ENCODE measurements at places on chromosomes 4 and X.

- no peak for DNase-seq
These were observed 25.5 kb downstream of the BCOR start for GRCh38 chrX:40072246-40072645.

DNA sequence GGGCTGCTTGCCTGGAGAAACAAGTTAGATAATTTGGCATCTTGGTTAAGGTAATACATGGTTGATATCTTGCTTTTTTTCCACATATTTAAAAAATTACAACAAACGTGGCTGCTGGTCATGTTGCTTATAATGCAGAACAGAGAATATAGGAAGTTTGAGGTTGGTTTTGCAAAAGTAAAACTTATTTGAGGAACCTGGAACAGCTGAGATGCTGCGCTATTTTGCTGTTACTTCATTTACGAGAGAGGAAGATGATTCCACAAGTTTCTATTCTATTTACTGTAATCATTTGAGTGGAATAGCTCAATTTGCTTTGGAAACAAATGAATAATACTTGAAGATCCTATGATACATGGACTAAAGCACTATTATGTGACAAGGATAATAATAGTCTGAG lies 118.9 kb downstream of the TMA16 start:
- no peak for DNase-seq

GRCh38 chr4:74197080-74197479 lies 39.2 kb downstream of the MTHFD2L start:
- no peak for DNase-seq

- DNase-seq, result no peak
These were observed 65.7 kb downstream of the GATB start for GRCh38 chr4:151694961-151695720.

DNA sequence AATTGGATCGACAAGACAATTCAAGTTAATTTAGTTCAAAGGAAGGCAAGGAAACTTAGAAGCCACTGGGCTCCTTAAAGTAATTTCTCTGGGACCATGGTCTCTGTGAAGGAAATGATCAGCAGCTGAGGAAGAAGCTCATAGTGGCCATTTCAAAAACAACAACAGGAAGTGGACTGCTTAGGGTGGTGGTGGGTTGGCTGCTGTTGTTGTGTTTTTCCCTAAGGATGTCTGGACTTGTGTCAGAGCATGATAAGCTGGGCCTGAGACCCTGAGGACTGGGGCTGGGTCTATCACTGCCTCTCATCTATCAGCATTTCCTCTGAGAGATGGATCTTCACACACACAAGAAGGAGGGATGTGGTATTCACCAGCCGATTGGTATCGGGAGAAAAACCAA lies 18.3 kb downstream of the KDR start:
- no peak for DNase-seq

GRCh38 chrX:147693511-147693910 lies 218.2 kb upstream of the FMR1 start:
- DNase-seq, result no peak

- DNase-seq, result no peak
These were observed 30.2 kb downstream of the OFD1 start for GRCh38 chrX:13764765-13765164.

DNA sequence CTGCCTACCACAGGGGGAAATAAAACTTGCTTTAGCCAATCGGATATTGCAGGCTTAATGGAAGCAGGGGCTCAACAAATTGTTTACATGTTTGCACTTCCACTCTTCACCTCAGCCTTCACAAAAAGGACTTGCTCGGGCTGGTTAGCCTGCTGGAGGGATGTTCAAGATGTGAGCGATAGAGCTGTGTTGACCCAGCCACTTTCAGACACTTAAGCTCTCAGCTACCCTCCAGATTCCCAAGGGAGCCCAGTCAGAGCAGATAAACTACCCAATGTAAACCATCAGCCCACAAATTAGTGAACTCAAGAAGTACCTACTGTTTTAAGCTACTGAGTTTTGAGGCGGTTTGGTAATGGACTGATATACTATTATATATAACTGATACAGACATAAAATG lies 508.4 kb upstream of the FTHL17 start:
- no peak for DNase-seq

- DNase-seq, result no peak
These were observed 2.0 kb upstream of the FBXW7 start for GRCh38 chr4:152537881-152538280.

DNA sequence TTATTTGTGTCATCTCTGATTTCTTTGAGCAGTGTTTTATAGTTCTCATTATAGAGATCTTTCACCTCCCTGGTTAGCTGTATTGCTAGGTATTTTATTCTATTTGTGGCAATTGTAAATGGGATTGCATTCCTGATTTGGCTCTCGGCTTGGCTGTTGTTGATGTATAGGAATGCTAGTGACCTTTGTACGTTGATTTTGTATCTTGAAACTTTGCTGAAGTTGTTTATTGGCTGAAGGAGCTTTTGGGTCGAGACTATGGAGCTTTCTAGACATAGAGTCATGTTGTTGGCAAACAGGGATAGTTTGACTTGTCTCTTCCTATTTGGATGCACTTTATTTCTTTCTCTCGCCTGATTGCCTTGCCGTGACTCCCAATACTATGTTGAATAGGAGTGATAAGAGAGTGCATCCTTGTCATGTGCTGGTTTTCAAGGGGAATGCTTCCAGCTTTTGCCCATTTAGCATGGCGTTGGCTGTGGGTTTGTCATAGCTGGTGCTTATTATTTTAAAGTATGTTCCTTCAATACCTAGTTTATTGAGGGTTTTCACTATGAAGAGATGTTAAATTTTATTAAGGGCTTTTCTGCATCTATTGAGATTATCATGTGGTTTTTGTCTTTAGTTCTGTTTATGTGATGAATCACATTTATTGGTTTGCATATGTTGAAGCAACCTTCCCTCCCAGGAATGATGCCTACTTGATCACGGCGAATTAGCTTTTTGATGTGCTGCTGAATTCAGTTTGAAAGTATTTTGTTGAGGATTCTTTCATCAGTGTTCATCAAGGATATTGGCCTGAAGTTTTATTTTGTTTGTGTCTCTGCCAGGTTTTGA lies 72.7 kb upstream of the BOD1L1 start:
- DNase-seq, result no peak

DNA sequence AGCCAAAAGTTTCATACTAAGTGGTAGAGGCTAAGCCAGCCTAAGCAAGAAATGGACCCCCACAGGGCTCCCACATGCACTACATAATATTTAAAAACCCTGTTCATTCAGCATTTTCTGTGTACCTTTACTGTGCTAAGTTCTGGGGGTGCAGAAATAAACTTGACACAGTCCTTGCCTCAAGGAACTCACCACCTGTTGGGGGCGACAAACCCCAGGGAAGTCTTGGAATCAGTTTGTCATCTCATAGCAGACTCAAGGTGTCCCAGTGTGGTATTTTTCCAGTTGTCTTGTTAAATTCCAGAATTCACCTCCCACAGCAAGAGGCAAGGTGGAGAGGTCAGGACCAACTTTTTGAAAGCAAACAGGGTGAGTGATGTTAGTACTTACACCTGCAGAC lies 43.1 kb downstream of the ATG4A start:
- DNase-seq, result no peak

- DNase-seq, result no peak
These were observed 36.4 kb upstream of the OGT start for GRCh38 chrX:71496476-71496875.

DNA sequence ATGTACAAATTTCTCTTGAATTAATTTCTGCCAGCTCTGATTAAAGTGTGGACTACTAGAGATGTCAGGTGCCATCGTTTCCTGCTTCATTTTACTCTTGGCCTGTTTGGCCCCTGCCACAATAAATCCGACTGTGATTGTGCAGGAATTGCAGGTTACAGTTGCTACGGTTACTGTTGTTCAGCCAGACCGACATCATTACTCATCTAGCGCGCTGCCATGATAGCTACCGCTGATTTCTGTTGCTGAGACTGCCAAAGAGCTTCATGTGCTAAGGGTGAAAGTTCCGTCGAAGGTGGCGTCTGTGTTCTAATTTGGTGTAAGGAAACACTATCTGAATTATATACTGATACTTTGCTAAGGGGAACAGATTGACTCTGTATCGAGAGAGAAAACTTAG lies 22.1 kb downstream of the SLIT2 start:
- DNase-seq, result no peak

- DNase-seq, result no peak
These were observed 24.9 kb upstream of the AADAT start for GRCh38 chr4:170114636-170115035.

- DNase-seq, result no peak
These were observed 91.3 kb upstream of the MAGEC2 start for GRCh38 chrX:142296421-142296820.

- no peak for DNase-seq
These were observed 383.7 kb upstream of the FAM241A start for GRCh38 chr4:111761531-111761930.

DNA sequence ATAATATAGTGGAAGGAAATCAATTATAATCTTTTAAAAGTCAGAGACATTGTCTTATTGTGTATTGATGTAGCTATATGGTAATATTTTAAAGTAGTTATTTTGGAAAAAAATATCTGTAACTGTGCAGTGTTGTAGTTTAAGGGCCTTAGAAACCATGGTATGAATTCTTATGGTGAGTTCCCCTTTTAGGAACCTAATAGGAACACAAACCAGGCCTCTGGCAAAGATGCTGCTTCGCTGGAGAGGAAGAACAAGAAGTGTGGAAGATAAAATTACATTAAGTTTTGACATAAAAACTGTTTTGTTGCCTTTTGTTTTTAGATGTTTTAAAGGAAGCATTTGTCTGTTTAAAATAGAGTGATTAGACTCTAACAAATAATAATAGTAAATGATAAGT lies 10.9 kb upstream of the TMPRSS11D start:
- DNase-seq, result no peak

GRCh38 chr4:125123570-125124109 lies 191.1 kb upstream of the FAT4 start:
- DNase-seq, result no peak

DNA sequence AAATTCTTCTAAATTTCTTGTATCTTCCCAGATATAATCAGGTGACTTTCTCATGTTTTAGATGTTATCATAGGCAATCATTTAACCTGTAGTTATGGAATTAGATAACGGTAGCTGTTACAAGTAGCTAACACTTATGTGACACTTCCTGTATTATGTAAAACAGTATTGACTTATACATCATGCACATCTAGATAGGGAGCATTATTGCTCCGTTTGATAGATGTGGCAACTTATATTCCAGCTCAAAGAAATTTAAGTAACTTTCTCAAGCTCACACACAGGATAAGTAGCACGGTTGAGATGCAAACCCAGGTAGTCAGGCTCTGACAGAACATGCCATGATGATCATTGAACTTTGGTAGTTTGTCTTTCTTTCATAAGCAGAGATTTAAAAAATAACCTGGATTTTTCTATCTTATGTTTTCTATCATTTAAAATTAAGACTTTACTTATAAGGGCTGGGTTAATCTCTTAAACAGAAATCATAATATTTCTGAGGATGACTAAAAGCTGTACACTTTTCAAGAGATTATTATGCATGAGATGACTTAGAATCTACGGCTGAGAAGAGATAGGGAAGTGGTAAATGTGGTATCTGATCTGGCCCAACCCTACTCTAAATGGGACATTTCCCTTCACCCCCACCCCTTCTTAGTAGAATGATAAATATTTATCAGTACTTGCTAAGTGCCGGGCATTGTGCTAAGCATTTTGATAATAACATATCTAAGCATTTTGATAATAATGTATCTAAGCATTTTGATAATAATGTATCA lies 69.1 kb upstream of the HPGD start:
- peak; percentile 17 for DNase-seq

DNA sequence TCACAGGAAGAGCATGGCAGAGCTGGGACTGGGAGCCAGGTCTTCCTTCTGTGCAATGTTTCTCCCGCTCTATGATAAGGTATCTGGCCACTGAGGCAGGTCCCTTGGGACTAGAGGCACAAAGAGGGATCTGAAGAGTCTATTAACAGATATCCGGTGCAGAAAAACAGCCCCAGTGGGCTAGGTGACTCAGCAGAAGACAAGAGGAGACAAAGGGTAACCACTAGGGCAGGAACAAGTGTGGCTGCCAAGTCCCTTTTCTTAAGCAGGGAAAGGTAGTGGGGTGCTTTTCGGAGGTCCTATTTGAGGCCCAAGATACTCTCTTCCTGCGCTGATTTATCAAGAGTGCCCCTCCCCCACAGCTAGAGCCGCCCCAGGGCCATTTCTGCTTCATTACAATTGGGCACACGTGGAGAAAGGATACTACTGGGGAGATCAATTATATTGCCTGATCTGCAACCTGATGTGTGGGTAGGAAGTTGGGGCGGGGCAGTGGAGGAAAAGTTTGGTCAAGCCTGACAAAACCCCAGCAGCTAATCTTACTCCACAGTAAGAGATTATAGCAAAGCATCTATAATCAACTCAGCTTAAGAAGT lies at the start of gene DGAT2L6:
Gene DGAT2L6 (plus strand): TSS at position 546 of the 596 bp plus-strand sequence. CDS start 100 bp downstream, outside the sequence.
- no peak for DNase-seq

- no peak for DNase-seq
These were observed 102.6 kb downstream of the PHEX start for GRCh38 chrX:22134681-22135080.

- no peak for DNase-seq
These were observed 956 bp downstream of the TAPT1 start for GRCh38 chr4:16225167-16225862.

- DNase-seq, result no peak
These were observed at the start of gene CFAP47 for GRCh38 chrX:35919536-35920309. Gene CFAP47 (plus strand): TSS chrX:35919734. CDS start chrX:35919800, 66 bp downstream.

GRCh38 chr4:34766935-34767334 lies 1477.4 kb downstream of the ARAP2 start:
- no peak for DNase-seq

- no peak for DNase-seq
These were observed 19.9 kb downstream of the SEPTIN11 start for GRCh38 chr4:76969495-76969894.

DNA sequence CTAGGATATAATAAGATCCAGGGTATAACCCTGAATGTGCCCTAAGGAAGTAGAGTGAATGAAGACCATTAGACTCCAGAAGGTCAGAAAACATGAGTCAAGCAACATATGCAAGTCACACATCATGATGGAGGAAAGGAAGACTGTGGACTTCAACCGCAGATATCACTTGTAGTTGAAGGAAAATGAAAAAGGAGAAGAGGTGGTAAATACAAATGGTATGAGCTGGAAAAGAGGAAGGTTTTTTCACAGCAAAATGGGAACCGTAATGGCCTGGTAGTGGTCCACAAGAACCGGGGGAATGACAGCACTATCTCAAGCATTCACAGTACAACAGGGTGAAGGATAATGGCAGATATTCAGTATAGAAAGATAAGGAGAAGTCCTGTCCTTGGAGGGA lies 5.2 kb upstream of the SCFD2 start:
- DNase-seq, result peak; percentile 6

DNA sequence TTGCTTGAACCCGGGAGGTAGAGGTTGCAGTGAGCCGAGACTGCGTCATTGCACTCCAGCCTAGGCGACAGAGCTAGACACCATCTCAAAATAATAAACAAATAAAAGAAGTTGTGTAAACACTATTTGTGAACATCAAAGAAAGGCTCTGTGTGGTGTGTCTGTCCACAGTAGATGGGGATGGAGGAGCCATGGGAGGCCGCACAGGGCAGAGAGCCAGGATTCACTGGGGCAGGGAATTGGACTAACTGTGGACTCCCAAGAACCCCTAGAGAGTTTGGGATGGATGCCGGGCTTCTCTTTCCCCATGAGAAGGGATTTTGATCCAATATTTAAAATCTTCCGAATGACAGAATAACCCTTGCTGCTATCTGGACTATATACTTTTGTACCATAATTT lies 26.5 kb downstream of the TBC1D1 start:
- DNase-seq, result no peak

GRCh38 chr4:35189988-35190613 lies 1054.2 kb downstream of the ARAP2 start:
- DNase-seq, result no peak
